ENCODE measurements at places on chromosomes 7 and 10.

- DNase-seq: no peak
These were observed 3.2 kb downstream of the ZNF316 start for GRCh38 chr7:6640246-6640721.

GRCh38 chr10:110174816-110175215 lies 32.6 kb upstream of the MXI1 start:
- no peak for DNase-seq

DNA sequence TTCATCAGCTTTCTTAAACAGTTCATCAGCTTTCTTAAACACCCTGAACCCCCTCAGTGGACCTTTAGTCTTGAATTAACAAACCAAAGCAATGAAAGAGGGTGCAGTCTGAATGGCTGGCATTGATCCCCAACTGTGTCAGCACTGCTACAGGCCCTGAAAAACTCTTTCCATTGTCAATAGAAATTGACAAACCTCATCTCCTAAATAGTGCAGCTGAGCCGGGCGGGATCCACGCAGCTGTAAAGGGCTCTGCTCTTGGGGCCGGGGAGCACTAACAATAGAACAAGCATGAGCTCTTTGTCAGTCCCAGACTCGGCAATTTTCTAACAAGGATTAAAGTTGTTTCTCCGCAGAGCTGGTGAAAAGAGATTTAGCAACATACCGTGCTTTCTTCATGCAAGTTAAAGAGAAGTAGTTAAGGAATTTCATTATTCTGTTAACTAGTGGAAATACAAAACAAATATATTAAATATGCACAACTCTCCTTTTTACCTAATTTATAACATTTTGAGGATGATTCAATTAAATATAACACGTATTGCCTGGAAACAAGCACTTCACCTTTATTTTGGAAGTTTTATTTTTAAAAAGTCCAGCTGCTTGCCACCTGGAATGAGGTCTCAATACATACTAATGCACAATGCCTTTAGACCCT lies 24.7 kb upstream of the FEZF1 start:
- no peak for DNase-seq

GRCh38 chr10:89273680-89274079 lies 22.1 kb upstream of the LIPA start:
- DNase-seq: no peak
